Testis (tissue), 5 donors: ENCODE measurements at places on chromosomes 16 and 17. TPM values are rescaled to one million over a fixed set of nuclear protein-coding genes. Genes with fewer than 3 reads are reported as not detected.

NPIPA1 gene
- polyA plus RNA-seq: 170 TPM

ETV4 gene
- 1.6 TPM for polyA plus RNA-seq

KRT36 gene
- polyA plus RNA-seq: 0.24 TPM

CCL22 gene
- polyA plus RNA-seq: 0.65 TPM

RAB26 gene
- polyA plus RNA-seq: 1.5 TPM

FBXW10 gene
- 30.9 TPM for polyA plus RNA-seq

KRTAP3-1 gene
- not detected for polyA plus RNA-seq

ZG16B gene
- polyA plus RNA-seq: 1.8 TPM

OSGIN1 gene
- 18.5 TPM for polyA plus RNA-seq

SDR42E1 gene
- 10.1 TPM for polyA plus RNA-seq

OR2C1 gene
- polyA plus RNA-seq: 0.30 TPM

B4GALNT2 gene
- 0.69 TPM for polyA plus RNA-seq

SNAI3 gene
- 1.3 TPM for polyA plus RNA-seq

KIF2B gene
- polyA plus RNA-seq: 191 TPM

CLEC18B gene
- polyA plus RNA-seq: 13.7 TPM

CSH2 gene
- not detected for polyA plus RNA-seq

FKBP10 gene
- polyA plus RNA-seq: 37.8 TPM

CBFA2T3 gene
- polyA plus RNA-seq: 7.1 TPM

TXNDC11 gene
- 34.4 TPM for polyA plus RNA-seq

CTRL gene
- polyA plus RNA-seq: 0.36 TPM

CRHR1 gene
- 0.55 TPM for polyA plus RNA-seq

KRT17 gene
- polyA plus RNA-seq: 12.2 TPM

ZPBP2 gene
- polyA plus RNA-seq: 224 TPM

NEUROD2 gene
- polyA plus RNA-seq: not detected

KRTAP4-4 gene
- polyA plus RNA-seq: not detected

GOT2 gene
- 81.0 TPM for polyA plus RNA-seq

NOXO1 gene
- 3.7 TPM for polyA plus RNA-seq

HID1 gene
- 18.6 TPM for polyA plus RNA-seq

SLC6A2 gene
- polyA plus RNA-seq: 16.6 TPM
